ENCODE measurements at places on chromosomes 16 and 17.

GRCh38 chr16:80265624-80266306 is 275.0 kb upstream of the DYNLRB2 start:
- DNase-seq: no peak

DNA sequence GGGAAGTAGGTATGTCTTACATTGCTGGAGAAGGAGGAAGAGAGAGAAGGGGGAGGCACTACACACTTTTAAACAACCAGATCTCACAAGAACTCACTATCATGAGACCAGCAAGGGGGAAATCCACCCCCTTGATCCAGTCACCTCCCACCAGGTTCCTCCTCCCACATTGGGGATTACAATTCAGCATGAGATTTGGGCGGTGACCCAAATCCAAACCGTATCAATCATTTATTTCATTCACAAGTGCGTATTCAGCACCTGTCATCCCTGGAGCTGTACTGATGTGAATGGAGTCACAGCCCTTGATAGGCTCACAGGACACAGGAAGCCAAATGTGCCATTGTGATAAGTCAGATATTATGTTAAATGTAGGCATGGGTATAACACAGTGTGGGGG is 228.3 kb upstream of the HSBP1 start:
- DNase-seq: no peak

- no peak for DNase-seq
Measured at GRCh38 chr16:62967611-62968010, 931.4 kb upstream of the CDH8 start.

DNA sequence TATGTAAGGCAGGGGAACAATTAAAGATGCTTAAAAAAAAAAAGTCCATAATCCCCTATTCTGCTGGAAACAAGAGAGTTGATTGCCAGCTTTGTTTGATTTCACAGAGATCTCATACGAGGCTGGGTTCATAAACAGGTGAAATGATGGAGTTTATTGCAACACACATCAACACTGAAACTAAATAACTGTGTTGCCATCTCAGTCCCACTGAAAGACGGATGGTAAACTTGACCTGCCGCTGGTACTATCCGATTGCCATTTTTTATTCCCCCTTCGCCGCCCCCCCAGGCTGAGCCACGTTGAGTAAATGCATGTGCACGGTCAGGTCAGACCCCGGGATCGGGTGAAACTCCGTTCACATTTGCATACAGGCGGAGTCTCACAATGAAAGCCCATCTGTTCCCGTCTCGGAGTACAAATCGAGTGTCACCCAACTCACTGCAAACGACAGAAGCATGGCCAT is 119.2 kb downstream of the SKAP1 start:
- DNase-seq: no peak

DNA sequence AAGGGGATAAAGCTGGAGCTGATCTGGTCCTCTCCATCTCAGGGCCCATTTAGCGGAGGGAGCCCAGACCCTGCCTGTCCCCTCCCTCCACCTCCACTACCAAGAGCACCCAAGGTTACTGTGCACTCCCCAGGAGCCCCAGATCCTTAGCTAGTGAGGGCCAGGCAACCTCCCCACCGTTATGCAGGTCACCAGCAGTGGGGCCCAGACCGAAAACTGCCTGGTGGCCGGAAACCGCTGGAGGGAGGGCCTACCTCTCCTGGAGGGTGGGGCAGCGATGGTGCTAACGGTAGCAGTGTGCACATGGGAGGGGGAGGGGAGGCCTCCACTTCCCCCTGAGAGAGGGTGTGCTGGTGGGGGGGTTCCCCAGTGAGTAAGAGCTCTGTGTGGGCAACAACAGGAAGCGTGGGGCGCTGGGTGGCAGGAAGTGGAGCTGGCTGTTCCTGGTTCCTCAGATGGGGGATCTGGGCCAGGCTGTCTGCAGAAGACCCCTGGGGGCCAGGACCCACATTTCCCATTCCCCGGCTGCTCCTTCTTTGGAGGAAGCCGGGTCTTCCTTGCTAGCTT is 4.4 kb downstream of the FMNL1 start:
- no peak for DNase-seq

DNA sequence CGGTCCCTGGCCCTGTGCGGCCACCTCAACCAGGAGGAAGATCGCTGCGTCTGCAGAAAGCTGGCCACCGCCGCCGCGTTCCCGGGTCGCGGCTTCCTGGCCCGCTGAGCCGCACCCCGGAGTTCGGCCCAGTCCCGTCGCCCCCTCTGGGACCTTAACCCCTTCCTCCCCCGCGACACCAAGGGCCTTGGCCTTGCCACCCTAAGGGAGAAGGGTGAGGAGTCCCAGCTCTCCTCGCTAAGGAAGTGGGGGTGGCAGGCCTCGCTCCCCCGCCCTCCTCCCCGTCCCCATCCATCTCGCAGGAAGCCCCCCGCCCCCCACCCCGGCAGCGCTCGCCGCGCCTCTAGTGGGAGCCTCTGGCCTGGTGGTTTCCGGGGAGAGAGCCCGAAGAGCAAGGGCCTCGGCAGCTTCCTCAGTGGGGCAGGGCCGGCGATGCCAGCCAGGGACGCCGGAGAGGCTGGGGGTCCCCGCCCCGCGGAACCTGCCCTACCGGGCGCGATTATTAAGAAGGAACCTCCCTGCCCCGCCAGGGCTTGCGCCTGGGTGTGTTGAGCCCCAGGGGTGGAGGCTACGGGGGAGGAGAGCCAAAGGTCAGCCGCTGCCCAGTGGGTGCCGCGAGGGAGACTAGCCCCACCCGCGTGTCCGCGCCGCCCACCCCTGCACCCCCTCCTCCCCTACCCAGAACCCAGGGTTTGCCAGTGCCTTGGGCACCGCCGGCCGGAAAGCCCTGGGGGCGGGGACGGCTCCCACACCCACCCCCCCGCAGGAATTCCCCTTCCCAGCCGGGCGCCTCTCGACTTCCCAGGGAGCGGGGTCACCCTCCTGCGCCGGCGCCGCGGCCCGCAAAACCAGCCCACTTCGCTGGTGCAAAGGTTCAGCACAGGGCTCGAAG is 6.8 kb downstream of the CBX4 start:
- no peak for DNase-seq

- peak; percentile 46 for DNase-seq
Measured at GRCh38 chr17:6843241-6843880, 11.8 kb upstream of the TEKT1 start.

- DNase-seq: no peak
Measured at GRCh38 chr17:6668727-6669425, 17.3 kb downstream of the C17orf100 start.

GRCh38 chr17:71975331-71975801 is 145.5 kb upstream of the SOX9 start:
- no peak for DNase-seq

GRCh38 chr17:37743612-37743874 is 1.3 kb downstream of the HNF1B start:
- no peak for DNase-seq

- DNase-seq: no peak
Measured at GRCh38 chr16:69834807-69835466, 72.8 kb downstream of the WWP2 start.

DNA sequence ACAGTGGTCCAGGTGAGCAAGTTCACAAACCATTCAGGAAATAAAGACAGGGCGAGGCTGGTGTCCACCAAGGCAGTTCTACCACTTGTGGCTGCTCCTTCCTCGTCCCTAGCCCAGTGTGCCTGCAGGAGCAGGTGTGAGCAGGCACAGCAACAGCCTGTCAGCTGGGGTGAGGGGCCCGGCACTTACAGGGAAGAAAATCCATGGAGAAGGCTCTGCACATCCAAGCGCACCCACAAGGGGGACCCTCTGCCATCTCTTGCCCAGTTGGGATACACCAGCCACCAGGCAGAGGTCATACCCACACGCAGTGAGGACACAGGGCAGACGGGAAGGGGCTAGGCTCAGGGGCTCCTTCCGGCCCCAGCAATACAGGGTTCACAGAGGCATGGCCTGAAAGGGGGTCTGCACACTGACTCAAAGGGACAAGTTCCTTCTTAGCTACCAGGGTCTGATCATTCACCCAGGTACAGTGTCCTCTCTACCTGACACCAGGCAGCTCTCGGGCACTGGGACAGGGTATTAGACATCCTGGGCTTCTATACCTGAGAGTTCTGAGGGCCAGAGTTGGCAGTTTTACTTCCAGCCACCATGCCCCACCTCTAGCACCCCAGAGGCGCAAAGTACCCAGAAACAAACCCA is 27.0 kb downstream of the CDIP1 start:
- peak; percentile 46 for DNase-seq

DNA sequence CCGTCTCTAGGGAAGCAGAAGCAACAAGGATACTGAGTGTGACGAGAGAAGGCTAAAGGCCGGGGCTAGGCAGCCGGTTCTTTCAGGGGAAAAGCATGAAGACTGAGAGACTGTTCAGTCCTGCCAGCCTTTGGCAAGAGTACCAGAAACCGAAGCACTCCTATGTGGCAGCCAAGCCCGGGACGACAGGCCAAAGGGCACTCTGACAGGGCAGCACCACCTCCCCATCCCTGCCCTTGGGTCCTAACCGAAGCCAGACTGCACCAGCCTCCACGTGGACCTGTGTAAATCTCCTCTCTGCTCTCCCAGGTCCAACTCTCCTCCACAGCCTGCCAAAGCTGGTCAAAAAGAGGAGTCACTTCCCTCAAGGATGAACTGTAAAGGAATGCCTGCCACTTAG is 23.5 kb upstream of the ALOX15 start:
- DNase-seq: no peak

- no peak for DNase-seq
Measured at GRCh38 chr17:2157675-2158395, 102.9 kb downstream of the HIC1 start.

DNA sequence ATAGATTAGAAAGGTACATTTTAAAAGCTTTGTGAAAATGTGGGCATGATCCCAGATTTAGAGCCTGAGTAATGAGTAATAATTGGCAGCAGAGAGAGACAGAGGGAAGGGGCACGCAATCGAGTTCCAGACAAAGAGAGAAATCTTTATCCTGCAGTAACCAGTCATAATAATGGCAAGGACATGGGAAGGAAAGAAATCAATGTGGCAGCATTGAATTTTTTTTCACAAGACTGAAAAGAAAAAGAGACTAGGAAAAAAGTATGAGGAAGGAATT is 790.8 kb upstream of the SOX9 start:
- DNase-seq: no peak

GRCh38 chr17:8884336-8884990 is 17.0 kb upstream of the PIK3R6 start:
- DNase-seq: no peak

- DNase-seq: no peak
Measured at GRCh38 chr16:49454426-49455180, 81.0 kb downstream of the C16orf78 start.

DNA sequence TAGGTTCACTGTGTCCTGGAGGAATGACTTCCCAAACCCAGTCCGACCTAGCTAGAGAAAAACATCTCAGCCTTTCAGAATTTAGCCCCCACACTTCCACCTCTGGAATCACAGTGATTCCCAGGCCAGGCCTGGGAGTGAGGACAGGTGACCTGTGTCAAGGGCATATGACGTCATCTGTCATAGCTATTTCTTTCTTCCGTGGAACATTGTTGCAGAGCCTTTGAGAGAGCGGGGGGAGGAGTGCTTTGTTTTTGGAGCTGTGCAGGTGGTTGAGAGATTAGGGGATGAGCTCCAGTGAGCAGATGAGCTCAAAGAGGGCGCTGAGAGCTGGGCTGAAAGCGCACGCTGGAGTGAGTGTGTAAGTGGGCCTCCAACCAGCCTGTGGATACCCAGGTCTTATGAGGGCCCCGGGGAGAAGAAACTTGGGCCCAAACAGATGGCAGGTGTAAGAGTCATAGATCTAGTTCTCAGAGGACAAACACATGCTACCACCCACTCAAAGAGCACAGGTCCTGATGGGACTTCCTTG is 344.8 kb downstream of the SNX29 start:
- no peak for DNase-seq

DNA sequence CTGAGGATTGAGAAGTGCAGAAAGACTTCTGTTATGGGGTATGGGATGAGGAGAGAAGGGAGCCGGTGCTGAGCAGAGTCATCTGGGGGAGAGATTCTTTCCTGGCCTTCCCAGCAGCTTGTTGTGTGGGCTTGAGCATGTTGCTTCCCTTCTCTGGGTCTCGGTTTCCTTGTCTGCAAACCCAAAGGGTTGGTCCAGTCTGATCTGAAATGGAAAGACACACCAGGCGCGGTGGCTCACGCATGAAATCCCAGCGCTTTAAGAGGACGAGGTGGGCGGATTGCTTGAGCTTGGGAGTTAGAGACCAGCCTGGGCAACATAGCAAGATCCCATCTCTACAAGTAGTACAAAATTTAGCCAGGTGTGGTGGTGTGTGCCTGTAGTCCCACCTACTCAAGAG is 6.0 kb downstream of the SOCS3 start:
- DNase-seq: no peak

GRCh38 chr17:47705536-47706530 is 11.9 kb downstream of the TBKBP1 start:
- no peak for DNase-seq

DNA sequence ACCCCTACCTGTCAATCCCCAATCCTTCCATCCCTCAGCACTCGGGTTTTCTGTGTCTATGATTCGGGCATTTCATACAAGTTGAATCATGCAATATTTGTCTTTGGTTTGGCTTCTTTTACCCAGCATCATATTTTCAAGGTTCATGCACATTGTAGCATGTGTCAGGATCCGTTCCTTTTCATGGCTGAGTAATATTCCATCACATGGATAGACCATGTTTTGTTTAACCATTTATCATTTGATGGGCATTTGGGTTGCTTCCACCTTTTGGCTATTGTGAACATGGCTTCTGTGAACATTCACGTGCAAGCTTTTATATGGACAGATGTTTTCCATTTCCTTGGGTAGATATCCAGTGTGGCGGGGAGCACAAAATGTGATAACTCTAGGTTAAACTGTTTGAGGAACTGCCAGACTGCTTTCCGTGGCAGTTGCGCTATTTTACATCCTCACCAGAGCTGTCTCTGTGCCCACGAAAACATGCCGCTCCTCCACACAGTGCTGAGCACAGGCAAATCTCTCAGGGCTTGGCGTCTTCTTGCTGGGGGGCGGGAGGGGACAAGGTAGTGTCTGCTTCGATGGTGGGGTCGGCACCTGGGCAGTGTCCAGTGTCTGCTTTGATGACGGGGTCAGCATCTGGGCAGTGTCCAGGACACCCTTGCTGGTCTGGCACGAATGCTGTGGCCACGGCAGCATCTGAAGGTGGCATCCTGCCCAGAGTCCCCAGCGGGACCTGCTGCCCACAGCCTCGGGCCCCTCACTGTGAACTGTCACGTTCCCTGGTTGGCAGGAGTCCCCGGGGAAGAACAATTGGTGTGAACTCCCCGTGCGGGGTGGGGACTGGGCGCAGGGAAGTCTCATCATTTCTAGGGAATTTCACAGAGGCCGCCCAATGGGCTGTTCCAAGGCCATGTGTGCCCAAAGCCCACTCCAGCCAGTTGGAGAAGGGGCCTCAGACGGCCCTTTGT is 32.4 kb upstream of the JPH3 start:
- no peak for DNase-seq

- no peak for DNase-seq
Measured at GRCh38 chr16:88726981-88727380, 20.7 kb downstream of the CTU2 start.

- DNase-seq: no peak
Measured at GRCh38 chr17:32935726-32936125, 7.8 kb downstream of the TMEM98 start.
